ENCODE measurements at places on chromosomes 16 and 17.

DNA sequence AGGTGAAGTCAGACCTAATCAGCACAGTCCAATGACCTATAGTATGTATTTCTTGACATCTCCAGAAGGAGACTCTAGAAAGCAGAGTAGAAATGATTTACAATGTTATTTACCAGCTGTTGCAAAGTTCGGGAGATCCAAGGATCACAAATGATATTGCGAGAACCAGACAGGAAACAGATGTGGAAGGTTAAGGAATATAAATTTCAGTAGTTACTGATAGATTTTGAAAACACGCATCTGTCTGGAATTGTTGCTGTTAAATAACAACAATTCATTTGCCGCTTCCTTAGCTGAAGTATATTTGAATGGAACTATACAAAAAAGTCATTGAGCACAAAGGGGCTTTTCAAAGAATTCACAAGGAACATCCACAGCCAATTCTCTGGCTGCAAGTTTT lies 72.0 kb downstream of the STXBP4 start:
- no peak for DNase-seq

DNA sequence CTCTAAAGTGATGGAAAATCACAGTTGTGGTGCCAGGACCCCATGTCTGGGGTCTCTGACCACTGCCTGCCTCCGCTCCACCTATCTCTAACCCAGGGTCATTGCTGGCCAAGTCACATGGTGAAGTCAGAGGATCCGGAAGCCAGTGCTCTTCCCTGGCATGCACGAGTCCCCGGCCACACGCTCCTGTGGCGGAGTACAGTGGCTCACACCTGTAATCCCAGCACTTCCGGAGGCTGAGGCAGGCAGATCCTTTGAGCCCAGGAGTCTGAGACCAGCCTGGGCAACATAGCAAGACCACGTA lies 21.5 kb upstream of the RBFOX3 start:
- no peak for DNase-seq

DNA sequence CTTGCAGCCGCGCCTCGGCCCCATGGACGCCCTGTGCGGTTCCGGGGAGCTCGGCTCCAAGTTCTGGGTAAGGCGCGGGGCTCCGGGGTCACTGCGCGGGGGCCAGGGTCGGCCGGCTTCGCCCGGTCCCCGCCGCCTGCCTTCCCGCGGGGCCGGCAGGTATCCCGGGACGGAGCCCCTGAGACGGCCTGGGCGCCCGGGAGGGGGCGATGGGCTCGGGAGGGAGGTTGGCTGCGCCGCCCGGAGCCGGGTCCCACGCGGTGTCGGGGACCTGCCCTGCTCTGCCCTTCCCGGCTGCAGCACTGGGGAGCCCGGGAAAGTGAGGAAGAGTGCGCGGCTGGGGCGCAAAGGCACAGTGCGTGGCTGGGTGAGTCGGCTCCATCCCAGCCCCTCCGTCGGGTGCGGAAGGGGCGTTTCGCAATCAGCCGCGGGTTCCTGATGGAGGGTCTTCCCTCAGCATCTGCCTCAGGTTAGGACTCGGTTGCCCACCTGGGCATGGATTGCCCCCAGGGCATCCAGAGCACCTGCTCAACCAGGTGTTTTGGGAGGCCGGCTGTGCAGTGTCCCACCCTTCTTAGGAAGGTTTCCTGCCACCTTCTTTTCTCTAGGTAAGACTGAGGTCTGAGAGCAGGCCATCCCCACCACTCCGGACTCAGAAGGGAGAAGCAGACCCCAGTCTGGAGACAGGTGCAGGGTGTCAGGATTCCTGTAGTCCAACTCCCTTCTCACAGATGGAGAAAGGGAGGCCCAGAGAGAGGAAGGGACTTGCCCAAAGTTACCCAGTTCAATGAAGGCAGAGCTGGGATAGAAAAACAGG lies 442 bp downstream of the ABCC3 start:
- no peak for DNase-seq

GRCh38 chr17:38358586-38359513 lies 7.2 kb downstream of the SOCS7 start:
- no peak for DNase-seq

DNA sequence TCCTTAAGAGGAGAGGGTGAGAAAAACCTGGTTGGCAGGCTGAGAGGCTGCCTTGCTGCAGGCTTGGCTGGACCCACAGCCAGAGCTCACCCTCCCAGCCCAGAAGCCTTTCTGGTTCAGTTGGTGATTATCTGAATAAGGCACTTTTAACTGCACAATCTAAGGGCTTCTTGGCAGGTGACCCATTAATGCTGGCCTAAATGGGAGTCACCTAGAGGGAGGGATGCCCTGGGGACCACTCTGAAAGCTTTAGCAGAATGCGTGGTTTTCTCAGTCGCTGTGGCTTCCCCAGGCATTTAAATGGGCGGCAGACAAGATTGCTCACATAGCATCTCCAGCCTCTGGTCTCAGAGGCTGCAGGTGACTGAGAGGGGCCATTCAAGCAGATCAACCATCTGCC lies 33.2 kb upstream of the SHISA9 start:
- DNase-seq = no peak

DNA sequence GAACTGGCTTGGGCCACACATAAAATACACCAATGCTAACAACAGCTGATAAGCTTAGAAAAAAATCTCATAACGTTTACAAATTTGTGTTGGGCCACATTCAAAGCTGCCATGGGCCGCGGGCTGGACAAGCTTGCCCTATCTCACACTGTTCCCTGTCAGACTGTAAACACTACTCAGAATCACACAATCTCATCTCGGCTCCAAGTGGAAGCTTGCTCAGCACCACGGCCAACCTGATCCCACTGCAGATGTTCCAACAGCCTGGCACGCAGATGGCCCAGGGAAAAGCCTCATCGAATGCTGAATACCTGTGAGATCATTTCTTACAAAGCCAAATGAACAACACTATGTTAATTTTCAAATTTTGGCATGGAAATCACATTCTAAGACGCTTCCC lies 125.8 kb downstream of the ANKRD11 start:
- no peak for DNase-seq

DNA sequence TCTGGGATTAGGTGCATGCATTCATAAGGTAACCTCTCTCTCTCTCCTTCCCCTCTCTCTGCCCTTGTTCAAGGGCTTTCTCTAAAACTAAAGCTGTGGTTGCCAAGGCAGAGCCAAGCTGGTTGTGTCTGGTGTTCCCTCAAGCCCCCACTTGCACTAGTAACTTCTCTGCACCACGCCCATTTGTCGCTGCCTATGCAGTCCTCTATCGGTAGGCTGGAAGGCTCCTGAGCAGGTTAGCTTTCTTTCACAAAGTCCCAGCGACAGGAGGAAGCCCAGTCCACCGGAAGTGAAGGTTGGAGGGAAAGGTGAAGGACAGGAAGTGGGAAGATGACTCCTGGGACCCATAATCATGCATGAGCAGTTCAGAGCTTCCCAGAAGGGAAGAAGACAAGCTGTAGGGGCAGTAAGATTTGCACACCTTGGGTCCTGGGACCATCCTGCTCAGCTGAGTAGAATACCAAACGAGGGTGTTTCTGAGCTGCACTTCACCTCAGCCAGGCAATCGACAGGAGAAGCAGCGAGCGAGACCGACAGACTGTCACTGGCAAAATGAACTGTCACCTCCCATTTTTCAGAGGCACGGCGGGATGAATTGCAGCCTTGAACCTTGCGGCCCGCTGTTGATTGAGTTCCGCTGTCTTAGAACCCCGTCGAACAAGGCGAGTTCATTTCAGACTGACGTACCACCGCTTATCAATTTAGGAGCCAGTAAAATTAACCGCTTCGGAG lies 14.7 kb upstream of the SKAP1 start:
- no peak for DNase-seq

GRCh38 chr16:48317614-48318315 lies 67.4 kb downstream of the SIAH1 start:
- no peak for DNase-seq

DNA sequence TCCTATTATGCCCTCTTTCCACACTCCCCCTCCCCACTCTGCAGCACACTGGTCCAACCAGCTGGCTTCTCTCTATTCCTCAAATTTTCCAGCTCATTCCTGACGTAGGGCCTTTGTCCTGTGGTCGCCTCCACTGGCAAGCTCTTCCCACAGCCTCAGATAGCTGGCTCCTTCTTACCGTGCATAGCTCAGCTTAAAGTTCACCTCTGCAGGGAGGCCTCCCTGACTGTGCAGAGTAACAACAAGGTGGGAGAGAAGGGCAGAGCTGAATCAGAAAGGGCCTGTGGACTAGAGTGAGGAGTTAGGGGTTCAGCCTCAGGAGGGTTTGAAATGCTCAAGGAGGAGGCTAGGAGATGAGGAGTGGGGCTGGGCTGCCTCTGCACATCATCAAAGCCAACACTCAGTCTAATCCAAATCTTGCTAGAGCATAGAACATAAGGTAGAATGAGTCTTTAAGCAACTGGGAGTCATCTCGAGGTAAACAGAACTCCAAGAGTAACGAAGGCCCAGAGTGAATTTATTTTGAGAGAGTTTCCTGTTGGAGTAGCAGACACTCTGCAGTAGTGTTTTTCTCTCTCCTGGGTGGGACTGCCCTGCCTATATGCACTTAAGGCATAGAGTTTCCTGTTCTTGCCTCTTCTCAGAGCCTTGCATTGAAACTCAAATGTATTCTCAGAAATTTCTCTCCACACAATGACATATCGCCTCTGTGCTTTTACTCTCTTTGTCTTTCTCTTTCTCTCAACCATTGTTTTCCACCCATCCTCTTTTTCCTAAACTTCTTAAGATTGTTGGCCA lies 19.4 kb downstream of the SPPL2C start:
- no peak for DNase-seq

- no peak for DNase-seq
These were observed 18.3 kb upstream of the TOM1L1 start for GRCh38 chr17:54882371-54882770.

DNA sequence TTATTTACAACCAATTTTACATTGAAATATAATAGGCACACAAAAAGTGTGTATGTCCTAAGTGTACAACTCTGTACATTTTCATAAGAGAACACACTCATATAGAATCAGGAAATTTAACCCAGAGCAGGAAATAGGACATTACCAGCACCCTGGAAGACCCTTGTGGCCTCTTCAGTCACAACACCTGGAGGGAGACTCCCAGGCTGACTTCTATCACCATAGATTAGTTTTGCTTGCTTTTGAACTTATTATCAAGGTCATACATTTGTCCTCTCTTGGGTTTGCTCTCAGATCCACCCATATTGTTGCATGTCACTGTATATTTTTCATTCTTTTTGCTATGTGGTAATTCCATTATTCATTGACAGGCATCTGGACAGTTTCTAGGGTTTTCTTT lies 5.8 kb downstream of the RIPOR1 start:
- no peak for DNase-seq

DNA sequence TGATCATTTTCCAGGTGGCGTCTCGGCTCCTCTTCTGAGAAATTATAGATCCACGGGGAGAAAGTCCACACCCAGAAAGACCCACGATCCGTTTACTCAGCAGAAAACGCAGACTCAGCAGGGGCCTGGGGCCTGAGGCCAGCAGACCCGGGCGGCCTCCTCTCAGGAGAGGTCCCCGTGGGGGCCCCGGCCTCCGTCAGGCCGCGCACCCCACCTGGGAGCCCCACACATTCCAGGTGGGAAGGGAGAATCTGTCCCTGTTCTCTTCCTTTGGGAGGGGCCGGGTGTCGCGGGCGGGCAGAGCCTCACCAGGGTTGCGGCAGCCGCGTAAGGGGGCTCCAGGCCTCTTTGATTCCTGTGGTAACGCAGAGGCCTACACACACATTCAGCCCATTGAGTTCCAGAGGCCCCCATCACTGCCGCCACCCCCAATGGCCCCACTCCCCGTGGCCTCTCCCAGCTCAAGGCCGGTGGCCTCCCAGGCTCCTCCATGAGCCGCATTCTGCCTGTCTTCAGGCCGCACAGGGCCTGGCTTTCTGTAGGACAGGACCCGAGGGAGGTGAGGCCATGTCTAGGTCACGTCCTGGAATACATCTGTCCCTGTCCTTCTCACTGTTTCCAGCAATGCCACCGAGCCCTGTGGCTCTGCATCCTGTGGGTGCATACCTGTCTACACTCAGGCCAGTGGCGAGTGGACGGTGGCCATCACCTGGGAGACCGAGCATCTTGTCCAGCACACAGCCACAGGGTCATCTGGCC lies 1.6 kb upstream of the IGFALS start:
- no peak for DNase-seq
